ENCODE measurements at places on chromosomes 5 and 9.

DNA sequence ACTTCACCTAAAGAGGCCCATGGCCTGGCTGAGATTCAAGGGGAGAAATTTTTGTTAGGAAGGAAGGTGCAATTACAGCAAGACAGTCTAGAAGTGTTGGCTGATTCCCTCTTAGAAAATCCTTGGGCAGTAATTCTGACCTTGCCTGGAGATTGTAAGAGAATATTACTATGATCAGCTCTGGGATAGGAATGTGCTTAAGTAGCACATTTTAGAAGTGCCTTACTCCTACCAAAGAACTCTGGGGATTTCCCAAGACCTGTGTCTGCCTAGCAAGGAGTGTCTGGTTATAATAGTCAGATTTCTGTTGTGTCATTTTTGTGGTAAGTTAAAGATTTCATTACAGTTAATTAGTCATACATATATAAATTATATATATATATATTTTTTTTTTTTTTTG is 52.3 kb downstream of the NLN start:
- no peak for DNase-seq

DNA sequence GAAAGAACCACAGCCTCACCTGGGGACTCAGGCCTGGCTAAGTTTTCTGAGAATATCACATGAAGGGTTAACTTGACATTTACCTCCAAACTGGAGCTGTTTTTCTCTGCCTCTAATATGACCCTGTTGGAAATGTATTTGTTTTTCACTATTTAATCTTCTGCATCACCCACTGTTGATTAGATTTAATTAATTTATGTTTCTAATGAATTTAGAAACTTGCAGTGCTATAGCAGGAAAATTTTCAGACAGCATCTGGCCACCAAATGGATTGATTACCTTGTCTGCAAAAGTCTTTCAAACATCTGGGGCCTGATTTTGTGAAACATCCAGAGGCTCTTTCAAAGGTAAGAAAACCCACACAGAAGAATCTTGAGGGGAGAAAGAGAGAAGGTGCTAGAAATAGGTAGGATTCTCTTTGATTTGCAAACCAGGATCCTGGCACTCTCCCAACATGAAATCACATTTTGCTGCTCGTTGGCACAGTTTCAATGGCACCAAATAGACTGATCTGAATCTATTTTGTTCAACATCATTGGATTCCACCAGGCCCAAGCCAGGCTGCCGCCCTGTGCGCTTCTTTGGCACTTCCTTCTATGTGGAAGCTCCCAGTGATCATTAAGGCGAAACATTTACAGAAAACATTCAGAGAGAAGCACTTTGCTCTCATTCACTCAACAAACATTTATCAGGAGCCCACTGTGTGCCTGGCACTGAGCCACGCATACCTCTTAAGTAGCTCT is 157.3 kb downstream of the PPP2R2B start:
- DNase-seq = no peak

GRCh38 chr9:15401266-15401665 is 21.4 kb upstream of the SNAPC3 start:
- no peak for DNase-seq

GRCh38 chr5:1536322-1536845 is 12.6 kb upstream of the LPCAT1 start:
- DNase-seq = no peak

DNA sequence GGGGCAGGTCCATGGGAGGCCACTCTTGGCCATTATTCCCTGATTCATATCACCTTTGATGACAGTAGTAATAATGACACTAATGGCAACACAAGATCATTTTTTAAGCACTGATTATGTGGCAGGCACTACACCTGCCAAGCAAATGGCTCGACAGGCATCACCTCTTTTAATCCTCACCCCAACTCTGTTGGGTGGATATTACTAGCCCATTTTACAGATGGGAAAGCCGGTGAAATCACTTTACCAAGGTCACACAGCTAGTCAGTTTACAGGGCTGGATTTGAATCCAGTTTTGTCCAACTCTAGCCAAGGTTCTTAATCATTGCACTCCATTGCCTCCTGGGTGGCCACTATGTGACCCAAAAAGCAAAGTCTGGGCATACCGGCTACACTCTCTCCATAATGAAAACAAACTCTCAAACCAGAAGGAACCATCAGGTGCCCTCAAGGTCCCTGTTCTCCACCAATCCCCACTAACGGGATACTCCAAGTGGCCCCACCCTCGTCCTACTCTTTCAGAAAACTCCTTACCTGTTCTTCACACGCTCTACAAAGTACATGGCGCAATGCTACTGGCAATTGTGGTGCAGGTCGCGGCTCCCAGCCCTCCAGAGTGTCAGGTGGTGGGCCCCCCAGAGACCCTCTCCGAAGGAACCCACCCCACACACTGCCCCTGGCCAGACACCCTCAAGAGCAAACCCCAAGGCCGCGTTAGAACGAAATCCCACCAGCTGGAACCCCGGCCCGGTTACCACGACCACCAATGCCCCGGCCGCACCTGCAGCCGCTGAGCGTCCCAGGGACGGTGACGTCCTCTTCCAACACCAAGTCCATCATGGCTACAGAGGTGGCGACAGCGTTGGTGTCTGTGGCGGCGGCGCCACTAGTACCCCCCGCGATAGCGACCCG is 572 bp downstream of the CDK5RAP2 start:
- no peak for DNase-seq
